ENCODE measurements at places on chromosomes 12 and 14.

DNA sequence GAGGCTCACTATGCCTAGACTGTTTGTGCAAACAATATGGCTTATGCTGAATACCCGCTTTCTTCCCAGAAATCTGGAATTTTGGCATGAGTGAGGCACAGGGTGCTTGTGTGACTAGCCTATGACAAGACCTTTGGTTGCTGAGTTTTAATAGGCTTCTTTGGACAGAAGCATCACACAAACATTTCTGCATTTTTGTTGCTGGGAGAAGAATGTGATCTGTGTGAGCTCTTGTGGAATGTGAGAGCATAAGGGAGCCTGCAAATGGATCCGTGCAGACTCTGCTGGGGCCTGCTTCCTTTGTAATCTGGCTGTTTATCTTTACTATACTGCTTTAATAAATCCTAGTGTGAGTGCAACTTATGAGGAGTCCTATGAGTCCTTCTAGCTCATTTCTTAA, 83.0 kb upstream of the ZDHHC17 start:
- no peak for DNase-seq

DNA sequence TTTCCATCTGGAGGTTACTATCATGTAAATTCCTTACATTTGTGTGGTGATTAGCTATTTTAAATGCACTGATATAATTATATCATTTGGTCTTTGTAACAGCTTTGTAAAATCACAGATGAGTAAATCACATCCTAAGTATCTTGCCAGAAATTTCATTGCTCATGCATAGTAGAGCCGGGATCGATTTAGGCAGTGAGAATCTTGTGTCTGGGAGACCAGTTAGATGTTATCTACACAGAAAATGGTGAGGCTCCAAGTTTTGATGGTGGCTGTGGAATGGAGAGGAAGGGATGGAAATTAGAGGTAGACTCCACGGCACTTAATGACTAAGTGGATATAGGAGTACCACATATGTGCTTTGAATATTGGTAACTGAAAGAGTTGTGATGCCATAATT, 156.3 kb downstream of the MSRB3 start:
- DNase-seq = no peak

DNA sequence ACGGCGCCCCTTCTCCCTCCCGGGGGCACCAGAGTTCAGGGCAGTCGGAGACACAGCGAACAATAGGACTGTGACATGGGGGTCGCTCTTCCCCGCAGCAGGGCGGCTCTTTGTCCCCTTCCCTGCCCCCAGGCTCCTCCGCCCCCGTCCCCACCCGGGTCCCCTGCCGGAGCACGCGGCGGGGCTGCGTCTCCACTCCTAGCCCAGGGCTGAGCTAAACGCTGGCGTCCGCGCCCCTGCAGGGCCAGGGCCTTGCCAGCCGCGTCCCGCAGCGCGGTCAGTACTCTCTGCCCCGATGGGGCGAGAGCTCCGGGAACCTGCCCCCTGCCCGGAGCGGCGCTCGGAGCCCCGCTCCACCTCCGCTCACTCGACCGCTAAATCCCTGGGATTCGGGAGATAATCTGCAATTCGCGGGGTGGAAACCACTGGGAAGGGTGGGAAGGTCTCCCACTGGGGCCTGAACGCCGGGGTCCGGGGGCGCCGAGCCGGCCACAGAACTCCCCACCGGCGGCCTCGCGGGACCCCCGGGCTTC, 825 bp upstream of the CCDC85C start:
- DNase-seq = no peak

- DNase-seq = no peak
These were observed 29.2 kb upstream of the CHST11 start for GRCh38 chr12:104427547-104427938.

- no peak for DNase-seq
These were observed 22.3 kb downstream of the GALNT6 start for GRCh38 chr12:51368640-51369517.

GRCh38 chr14:50804181-50804721, 26.7 kb downstream of the NIN start:
- DNase-seq = no peak

DNA sequence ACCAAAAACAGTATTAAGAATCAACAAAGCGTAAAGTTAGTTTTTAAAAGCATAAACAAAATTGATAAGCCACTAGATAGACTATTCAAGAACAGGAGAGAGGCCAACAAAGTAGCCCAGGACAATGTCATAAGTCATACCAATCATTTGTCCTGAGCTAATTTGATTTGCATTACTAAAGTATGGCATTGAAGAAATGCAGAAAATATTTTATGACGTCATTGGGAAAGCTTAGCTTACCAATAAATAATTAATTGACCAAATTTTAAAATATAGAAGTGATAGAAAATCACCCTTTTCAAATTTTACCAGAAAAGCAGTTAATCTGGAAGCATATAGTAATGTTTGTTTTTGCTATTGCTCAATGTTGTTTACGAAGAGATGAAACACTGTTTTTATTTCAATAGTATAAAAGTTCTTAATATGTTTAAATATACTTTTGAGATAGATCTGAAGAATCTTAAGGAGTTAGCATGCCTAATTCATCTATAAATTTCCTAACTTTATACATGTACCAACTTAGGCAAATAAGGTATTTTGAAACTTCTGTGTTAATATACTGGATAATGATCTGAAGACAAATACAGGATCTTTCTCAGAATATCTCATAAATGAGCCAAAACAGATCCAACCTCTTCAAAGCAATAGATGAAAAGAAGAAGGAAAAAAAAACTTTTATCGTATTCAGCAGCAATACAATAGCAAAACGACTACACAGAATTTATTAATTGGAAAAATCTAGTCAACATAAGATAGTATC, 1118.5 kb downstream of the SLC16A7 start:
- DNase-seq = no peak

GRCh38 chr12:115155665-115156645, 472.0 kb upstream of the TBX3 start:
- DNase-seq = no peak

- DNase-seq = peak; percentile 92
These were observed 412.9 kb downstream of the RAD51B start for GRCh38 chr14:68232300-68233055.

DNA sequence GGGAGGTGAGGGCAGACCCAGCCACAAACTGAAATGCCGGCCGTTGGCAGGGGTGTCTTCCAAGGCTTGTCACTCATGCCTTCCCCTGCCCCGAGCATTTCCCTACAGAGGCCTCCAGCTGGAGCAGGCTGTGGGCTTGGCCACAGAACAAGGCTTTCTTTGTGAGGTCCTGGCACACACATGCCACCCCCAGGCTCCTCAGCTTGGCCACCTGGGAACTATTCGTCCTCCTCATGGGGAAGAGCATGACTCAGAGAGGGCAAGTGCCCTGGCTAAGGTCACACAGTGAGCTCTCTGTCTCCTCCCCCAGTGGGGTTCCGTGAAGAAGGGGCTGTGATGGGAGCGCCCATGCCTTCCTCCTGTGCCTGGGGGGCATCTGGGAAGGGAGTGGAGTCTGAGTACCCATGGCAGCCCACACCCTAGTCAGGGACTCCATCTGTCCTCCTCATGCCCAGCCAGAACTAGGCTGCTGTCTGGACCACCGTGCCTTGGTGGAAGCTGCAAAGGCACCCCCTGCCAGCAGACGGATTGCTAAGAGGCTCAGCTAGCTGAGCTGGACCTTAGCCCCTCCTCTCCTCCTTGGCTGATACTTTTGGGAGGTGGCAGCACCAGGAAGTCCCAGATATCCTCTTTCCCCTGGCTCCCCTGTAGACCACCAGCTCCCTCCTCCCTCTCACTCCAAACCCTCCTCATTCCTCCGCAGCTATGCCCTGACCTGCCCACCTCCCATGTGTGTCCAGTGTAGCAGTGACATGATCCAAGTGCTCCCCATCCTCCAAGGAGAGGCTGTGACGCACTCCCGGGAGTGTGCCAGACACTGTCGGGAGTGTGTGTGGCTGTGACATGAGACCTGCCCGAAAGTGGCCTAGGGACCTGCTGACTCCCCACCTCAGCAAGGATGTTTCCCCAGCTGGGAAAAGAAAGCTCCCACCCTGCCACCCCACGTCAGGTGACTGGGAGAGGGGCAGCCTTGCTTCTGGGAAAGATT, 21.4 kb downstream of the ABCB9 start:
- DNase-seq = no peak

GRCh38 chr12:25644979-25645378, 91.9 kb upstream of the LMNTD1 start:
- no peak for DNase-seq

DNA sequence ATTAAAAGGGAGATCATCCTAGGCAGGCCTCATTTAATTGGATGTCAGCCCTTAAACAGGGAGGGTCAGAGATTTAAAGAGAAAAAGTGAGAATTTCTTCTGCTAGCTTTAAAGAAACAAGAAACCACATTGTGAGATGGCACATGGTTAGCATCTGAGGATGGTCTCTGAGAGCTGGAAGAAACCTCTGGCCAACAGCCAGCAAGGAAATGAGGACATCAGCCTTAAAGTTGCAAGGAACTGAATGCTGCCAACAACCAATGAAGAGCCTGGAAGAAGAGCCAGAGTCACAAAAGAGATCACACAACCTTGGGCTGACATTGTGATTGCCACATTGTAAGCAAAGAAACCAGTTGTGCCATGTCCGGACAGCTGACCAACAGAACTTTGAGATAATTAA, 17.5 kb upstream of the FAR2 start:
- DNase-seq = no peak

DNA sequence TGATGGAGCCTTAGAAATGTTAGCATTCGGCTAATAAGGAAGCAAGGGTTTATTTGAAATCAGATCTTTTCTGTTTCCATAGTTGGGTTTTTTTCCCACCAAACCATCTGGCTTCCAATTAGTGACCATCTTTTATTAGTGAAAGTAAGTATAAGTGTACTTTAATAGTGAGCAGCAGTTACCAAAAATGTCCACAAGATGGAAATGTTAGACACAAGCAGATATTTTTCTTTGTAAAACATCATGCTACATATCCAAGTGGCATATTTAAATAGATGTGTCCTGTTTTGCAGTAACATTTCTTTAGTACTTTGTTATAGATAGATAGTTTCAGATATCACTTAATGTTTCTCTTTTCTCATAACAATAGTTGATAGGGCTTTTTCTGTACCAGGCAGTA, 28.8 kb downstream of the YEATS4 start:
- DNase-seq = no peak

DNA sequence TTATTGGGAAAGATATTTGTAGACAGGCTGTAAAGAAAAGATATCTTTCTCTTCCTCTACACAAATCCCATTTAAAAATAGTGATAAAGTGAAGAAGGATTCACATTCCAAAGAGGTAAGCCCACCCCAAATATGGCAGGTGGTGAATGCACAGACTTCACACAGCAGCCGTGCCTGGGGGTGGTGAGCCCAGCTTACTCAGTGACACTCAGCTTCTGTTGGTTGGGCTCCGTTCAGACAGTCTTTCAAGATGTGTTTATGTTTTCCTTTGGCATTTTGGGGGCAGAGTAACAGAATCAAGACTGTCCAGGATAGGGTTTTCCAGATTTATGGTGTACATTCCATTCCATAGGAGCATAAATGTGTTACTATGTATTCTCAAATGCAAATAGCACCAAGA, 4.1 kb upstream of the COL2A1 start:
- DNase-seq = no peak

DNA sequence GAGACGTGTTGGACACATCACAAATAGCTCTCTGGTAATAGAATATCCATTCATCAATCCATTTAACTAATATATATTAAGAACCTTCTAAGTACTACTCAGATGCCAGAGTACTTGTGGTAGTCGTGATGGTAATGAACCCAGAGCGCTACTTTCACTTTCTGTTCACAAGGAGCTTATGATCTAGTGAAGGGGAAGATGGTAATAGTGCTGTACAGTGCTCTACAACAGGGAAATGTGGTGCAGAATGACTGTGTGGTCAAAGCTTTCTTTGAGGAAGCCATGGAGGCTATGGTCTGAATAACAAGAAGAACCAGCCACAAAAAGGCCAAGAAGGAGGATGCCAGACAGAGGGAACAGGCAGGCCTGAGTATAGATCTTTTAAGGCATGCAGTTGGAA, 212.0 kb downstream of the PTPRO start:
- no peak for DNase-seq

GRCh38 chr14:96393071-96393691, 1.3 kb downstream of the AK7 start:
- DNase-seq = no peak

DNA sequence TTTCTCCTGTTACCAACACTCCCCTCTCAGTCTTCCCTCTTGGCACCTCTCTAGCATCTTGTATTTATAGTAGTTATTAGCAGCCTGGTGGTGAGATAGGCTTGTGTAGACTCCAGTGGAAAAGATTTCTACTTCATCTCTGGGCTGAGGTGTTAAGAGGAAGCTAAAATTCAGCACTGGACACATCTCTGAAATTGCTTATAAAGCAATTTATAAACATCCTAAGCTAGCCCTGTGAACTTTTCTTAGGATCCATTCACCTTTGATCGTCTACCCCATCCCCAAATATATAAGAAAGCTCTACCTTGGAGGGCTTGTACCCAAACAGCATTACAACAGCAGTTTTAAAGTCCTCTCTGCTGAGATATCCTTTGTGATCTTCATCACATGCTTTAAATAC, 928 bp downstream of the EFCAB11 start:
- DNase-seq = no peak

DNA sequence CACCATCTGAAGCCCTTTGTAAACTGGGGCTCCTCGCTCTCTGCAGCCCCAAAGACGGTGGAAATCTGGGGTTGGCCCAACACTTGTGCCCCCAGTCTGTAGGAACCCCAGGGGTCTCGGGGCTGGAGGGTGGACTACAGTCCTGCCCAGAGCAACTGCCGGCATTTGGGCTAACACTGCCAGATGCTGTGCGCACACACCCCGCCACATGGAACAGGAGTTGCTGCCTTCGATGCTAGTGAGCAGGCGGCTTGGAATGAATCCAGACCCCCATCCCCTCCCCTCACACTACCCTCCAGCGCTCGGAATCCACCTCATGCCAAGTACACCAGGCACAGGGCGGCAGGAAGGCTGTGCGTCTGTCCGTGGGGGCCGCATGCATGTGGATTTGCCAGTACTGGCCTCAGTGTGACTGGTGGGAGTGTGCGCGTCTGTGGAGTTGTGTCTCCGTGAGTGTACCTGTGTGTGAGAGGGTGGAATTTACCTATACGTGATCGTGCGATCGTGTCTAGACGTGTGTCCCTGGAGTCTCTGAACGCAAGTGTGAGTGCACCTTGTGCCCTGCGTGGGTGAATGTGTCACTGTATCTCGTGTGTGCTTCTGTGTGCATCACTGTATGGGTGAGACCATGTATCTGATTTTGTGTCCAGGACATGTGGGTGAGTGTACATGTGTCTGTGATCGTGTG, 5.1 kb downstream of the LHX5 start:
- DNase-seq = no peak

DNA sequence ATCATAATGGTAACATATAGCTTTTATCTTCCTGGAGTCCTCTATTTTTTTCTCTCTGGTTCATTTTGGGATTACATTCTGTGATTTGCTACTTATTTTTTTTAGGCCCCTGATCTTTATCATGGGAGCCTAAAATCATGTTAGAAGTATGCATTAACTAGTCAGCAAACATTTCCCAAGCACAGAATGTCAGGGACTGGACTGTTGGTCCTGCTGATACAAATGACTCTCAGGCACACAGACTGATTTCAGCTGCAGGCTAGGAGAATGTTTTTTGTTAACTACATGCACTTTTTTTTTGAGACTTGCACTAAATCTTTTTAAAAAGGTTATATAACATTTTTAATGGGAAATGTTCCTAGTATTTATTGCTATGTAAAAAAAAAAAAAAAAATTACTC, 131.1 kb downstream of the ACSS3 start:
- DNase-seq = peak; percentile 31

- no peak for DNase-seq
These were observed 407.3 kb downstream of the AEBP2 start for GRCh38 chr12:19846574-19846973.

Measured in urinary bladder (tissue), 4 donors.